ENCODE measurements at places on chromosomes 7 and 10. TPM values are rescaled to one million over a fixed set of nuclear protein-coding genes. Genes with fewer than 3 reads are reported as not detected.

Gene ZNF736
- 15.2 TPM for total RNA-seq

DNA sequence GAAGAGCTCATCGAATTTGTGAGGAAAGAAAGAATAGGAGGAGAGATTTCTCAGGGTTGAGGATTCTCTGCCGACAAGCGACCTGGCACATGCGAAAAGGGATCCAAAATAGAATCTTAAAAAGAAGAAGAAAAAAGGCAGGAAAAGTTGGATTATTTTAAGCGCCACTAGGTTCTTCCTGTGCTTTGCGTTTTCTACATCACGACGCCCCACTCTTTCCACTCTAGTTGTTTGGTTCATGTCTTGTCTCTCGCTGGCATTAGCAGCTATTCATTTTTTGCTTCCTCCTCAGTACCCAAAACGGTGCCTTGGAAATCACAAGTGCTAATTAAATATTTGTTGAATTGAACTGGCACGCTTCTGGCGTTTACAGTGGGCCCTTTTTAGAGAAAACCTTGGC lies 674 bp upstream of the FRA10AC1 start:
- peak; percentile 21 for DNase-seq
- H3K36me3 ChIP-seq: peaks cover 2% of the 10 kb centered on the region
- H3K4me3 ChIP-seq: peak overlapping the region; percentile 61
- H3K4me1 ChIP-seq: peaks cover 8% of the 10 kb centered on the region

Gene UCN3
- total RNA-seq: 4.0 TPM

- no peak overlapping the region for H3K27ac ChIP-seq
- no peaks in the 10 kb centered on the region for H3K4me1 ChIP-seq
- no peak for DNase-seq
- no peak overlapping the region for H3K4me3 ChIP-seq
- no peaks in the 10 kb centered on the region for H3K27me3 ChIP-seq
These were observed 42.5 kb downstream of the JAKMIP3 start for GRCh38 chr10:132107949-132108877.

Gene CYP26C1
- not detected for total RNA-seq

- H3K4me3 ChIP-seq: no peak overlapping the region
- peaks cover 7% of the 10 kb centered on the region for H3K36me3 ChIP-seq
- DNase-seq: no peak
- H3K4me1 ChIP-seq: no peaks in the 10 kb centered on the region
- no peak overlapping the region for H3K27ac ChIP-seq
These were observed 95.6 kb downstream of the SNX13 start for GRCh38 chr7:17844514-17845196.

Gene PAPOLB
- total RNA-seq: 0.05 TPM

DNA sequence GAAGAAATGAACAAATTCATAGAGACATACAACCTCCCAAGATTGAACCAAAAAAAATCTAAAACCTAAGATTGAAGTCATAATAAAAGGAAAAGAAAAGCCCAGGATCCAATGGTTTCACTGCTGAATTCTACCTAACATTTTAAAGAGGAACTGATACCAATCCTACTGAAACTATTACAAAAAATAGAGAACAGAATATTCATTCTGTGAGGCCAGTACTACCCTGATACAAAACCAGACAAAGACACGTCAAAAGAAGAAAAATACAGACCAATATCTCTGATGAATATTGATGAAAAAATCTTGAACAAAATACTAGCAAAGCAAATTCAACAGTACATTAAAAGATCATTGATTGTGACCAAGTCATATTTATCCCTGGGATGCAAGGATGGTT lies 128.5 kb upstream of the STEAP1 start:
- no peak overlapping the region for H3K27ac ChIP-seq
- no peak for DNase-seq
- H3K27me3 ChIP-seq: no peaks in the 10 kb centered on the region
- no peak overlapping the region for H3K4me3 ChIP-seq

GRCh38 chr7:100013328-100013676 lies 2.1 kb upstream of the ZKSCAN1 start:
- no peak overlapping the region for H3K4me3 ChIP-seq
- H3K36me3 ChIP-seq: no peaks in the 10 kb centered on the region
- H3K27me3 ChIP-seq: no peaks in the 10 kb centered on the region
- DNase-seq: no peak
- peak overlapping the region; percentile 3 for H3K27ac ChIP-seq

GRCh38 chr10:120667276-120667675 lies 183.9 kb upstream of the WDR11 start:
- no peaks in the 10 kb centered on the region for H3K36me3 ChIP-seq
- H3K4me1 ChIP-seq: no peaks in the 10 kb centered on the region
- H3K27ac ChIP-seq: no peak overlapping the region
- H3K4me3 ChIP-seq: no peak overlapping the region
- no peaks in the 10 kb centered on the region for H3K27me3 ChIP-seq

- no peaks in the 10 kb centered on the region for H3K4me1 ChIP-seq
- H3K4me3 ChIP-seq: no peak overlapping the region
- no peaks in the 10 kb centered on the region for H3K27me3 ChIP-seq
- DNase-seq: no peak
- no peak overlapping the region for H3K27ac ChIP-seq
These were observed 389.1 kb downstream of the XPNPEP1 start for GRCh38 chr10:109534193-109534592.

DNA sequence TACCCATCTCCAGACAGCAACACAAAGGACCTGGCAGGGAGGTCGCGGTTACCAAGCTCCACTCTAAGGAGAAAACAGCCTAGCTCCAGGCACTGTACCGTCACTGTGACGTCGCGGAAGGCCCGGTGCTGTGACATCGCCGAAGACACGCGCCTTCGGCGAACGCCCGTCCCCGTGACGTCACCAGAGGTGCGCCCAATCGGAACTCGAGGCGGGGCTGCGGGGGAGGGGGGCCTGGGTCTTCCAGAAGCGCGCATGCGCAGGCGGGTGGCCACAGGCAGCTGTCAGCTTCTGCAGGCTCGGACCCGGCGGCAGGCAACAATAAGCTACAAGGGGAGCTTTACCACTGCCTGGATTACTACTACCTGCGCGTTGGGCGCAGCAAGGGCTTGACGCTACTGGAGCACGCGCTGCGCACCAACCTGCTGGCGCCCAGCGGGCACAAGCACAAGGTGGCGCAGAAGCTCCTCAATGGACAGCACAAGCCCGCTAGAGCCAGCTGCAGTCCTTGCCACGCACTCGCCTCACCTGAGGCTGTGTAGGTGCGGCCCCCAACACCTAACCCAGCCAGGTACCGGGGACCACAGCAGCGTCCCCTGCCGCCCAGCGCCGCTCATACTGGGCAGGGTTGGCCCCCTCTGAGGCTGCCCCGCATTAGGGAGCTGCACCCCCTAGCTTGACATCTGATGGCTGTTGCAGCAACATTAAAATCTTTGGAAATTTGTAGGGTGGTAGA lies 208.4 kb downstream of the TPST1 start:
- peak overlapping the region; percentile 59 for H3K4me3 ChIP-seq
- peaks cover 8% of the 10 kb centered on the region for H3K4me1 ChIP-seq
- H3K27ac ChIP-seq: peak overlapping the region; percentile 55
- H3K27me3 ChIP-seq: no peaks in the 10 kb centered on the region

GRCh38 chr10:6239213-6239991 lies 36.7 kb downstream of the PFKFB3 start:
- DNase-seq: no peak
- no peak overlapping the region for H3K4me3 ChIP-seq
- H3K27ac ChIP-seq: no peak overlapping the region
- H3K36me3 ChIP-seq: no peaks in the 10 kb centered on the region
- H3K27me3 ChIP-seq: no peaks in the 10 kb centered on the region

DNA sequence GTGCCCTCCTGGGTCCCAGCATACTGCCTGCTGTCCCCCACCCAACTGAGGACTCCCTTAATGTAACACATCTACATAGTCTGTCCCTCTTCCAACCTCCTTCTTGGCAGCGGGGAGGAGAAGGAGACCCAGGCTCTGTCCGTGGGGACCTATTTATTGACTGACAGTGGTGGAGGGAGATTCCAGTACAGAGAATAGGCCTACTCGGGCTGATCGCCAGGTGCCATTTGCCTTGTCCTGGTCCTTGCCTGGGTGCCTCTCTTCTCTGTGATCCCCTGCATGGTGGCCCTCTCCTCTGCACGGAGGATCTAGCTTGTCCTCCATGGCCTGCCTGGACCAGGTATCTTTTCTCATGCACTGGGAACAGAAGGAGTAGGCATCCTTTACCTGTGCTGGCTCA lies 17.0 kb downstream of the GHRHR start:
- H3K27ac ChIP-seq: no peak overlapping the region
- no peak for DNase-seq
- H3K4me3 ChIP-seq: no peak overlapping the region

Gene EBLN1
- total RNA-seq: not detected

DNA sequence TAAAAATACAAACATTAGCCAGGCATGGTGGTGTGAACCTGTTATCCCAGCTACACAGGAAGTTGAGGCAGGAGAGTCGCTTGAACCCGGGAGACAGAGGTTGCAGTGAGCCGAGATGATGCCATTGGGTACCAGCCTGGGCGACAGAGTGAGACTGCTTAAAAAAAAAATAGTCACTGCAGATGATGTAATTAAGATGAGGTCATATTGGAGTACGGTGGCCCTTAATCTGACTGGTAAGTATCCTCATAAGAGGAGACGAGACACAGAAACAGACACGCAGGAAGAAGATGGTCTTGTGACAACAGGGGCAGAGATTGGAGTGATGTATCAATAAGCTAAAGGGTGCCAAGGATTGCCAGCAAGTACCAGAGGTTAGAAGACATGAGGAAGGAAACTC lies 156.0 kb downstream of the FAM107B start:
- H3K27me3 ChIP-seq: no peaks in the 10 kb centered on the region
- H3K4me3 ChIP-seq: no peak overlapping the region
- no peak for DNase-seq
- no peak overlapping the region for H3K27ac ChIP-seq
- H3K4me1 ChIP-seq: no peaks in the 10 kb centered on the region

GRCh38 chr7:127322832-127323493 lies 69.5 kb downstream of the ZNF800 start:
- no peak for DNase-seq
- H3K27ac ChIP-seq: no peak overlapping the region
- H3K27me3 ChIP-seq: no peaks in the 10 kb centered on the region
- no peaks in the 10 kb centered on the region for H3K36me3 ChIP-seq

DNA sequence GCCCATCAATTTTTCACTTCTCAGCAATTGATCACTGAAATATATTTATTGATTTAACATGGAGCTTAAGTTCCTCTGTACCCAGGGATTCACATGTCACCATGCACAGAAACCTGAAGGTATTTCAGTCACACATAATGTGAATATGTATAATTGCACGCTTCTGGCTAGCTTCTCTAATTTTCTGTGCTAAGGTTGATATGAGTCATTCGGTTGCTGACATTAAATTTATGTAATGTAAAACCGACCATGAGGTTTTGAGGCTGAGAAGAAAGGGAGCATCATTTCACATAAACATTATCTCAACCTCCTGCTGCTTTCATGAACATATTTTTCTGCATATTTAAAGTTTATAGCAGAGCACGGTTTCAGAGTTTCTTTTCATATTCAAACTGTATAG lies 381.0 kb upstream of the TPK1 start:
- H3K27me3 ChIP-seq: no peaks in the 10 kb centered on the region
- no peak overlapping the region for H3K27ac ChIP-seq
- no peak for DNase-seq
- no peaks in the 10 kb centered on the region for H3K4me1 ChIP-seq
- H3K4me3 ChIP-seq: no peak overlapping the region

DNA sequence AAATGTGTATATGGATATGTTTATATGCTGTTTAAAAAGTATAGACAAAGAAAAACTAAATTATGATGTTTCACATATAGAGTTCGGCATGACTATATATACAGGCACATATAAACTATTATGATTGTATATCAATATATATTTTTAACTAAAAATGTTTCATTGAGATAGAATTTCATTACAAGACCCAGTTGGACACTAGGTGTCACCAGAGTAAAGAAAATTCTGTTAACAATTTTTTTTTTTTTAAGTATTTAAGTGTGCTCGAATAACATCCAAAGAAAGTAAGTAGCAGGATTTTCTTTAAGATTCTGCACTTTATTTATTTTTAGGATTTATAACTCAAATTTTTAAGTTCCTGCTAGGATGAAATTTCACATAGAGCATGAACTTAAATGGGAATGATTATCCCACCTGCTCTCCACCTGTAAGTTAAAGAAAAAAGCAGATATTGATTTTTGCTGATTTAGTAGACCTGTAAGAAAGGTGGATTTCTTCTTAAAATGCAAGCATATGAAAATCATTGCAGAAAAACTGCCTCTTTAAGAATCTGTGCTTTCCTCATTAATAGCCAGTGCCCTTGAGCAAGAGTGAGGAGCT lies 961.5 kb downstream of the PCDH15 start:
- H3K4me3 ChIP-seq: no peak overlapping the region
- no peak for DNase-seq
- H3K27ac ChIP-seq: no peak overlapping the region
- no peaks in the 10 kb centered on the region for H3K4me1 ChIP-seq
- H3K27me3 ChIP-seq: no peaks in the 10 kb centered on the region
- no peaks in the 10 kb centered on the region for H3K36me3 ChIP-seq
